ENCODE measurements at places on chromosomes 5 and 9.

DNA sequence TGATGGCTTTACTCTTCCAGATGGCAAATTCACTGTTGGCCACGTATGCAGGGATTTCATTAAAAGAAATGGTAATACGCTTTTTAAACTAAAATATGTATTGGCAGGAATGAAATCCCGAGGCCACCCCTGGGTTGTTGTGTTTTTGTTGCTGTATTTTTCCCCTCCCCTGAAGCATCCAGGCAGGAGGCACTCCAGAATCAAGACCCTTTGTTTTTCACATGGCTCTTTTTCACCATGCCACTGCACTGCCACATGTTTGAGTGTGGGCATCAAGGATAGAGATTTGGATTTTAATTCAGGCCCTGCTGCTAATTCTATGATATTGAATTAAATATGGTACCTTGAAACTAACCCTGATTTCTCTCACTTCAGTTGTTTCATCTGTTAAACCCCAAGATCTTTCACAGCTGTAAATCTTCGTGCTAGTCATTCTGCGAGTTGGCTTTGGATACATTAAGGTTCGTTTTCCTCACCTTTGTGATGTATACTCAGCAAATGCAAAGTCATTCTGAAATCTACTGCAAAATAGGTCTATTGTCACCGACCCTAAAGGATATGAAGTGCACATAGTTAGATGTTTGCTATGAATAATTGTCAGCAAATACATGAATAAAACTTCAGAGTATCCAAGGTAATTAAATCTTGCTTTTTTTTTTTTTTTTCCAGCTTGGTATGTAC is 533.4 kb downstream of the PTPRD start:
- DNase-seq: no peak

DNA sequence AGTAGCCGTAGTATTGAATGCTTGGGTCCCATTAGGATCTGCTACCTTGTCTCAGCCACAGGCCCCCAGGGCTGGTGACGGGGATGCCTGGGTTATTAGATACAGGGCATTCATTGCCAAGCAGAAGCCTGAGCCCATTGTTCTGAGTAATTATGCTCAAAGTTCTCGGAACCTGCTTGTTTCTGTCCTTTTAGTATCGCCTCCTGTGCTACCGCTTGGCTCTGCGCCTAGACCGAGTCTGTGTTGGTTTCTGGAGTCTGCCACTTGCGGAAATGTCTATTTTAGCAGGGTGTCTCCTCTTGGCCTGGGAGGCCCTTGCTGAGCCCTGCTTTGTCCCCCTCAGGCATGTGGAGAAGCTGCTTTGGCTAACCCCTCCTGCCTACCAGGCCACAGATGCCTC is 506.1 kb downstream of the BNC2 start:
- no peak for DNase-seq

DNA sequence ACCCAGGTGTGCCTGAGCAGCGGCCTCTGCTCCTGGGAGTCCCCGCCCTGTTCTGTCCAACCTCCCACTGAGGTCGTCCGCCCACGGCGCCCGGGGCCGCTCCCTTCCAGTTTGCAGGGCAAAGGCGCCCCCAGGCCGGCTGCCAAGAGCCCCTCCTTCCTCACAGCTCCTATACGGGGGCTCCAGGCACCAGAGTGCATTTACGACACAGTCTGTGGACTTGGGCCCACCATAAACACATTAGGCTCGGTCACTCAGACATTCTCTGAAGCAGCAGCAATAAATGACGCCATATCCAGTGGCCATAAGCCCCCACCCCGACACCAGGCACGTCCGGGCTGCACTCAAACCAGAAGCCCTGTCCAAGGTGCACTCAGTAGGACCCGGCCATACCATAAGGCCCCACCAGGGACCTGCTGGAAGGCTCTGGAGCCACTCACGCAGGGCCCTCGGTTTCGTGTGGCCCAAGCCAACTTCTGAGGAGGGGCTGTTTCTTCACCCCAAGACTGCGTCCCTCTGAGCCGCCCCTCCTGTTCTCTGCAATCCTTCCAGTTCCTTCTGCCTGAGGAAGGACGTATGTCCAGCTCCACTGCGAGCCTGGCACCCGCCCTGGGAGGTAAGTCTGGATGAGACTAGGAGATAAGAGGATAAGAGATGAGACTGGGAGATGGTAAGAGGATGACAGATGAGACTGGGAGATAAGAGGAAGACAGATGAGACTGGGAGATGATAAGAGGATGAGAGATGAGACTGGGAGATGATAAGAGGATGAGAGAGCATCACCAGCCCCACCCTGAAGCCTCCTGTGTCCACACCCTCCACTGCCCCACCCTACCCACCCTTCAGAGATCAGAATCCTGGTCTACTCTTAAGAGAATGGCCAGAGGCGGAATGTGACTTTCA is 26.7 kb downstream of the SLC6A18 start:
- no peak for DNase-seq

DNA sequence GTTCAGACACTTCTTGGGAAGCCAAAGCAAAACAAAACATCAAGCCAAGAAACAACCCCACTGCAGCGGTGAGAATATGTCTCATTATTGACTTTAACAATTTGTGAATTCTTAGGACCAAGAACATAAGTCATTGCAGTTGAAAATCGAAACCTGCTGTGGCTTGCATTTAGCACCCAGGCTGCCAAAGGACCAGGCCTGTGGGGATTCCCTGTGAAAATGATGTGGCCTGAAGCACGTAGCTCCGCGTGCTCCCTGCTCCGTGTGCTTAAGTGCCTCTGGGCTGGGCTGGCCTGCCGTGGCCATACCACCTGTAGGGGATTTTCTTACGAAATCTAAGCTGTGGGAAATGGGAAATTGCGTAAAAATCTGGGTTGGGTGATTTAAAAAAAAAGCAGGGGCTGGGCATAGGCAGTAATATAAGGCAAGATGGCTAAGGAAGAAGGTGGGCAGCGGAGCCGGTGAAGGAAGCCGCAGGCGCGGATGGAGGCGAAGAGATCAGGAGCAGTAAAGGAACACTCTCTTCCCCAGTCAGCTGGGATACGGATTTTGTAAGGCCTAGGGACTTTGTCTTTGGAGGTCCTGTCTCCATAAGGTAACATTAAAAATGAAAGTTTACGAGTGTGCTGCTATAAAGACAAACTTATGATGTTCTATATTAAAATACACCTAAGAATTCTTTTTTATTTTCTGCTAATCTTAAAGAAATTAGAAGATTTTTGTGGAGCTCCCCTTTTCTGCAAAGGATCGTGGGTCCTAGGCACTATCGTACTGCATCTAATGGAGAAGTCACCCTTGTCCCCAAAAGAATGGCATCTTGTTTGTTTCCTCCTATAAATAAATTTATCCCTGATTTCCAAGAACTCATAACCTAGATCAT is 189.6 kb upstream of the SEMA6A start:
- no peak for DNase-seq

- DNase-seq: no peak
Observed at GRCh38 chr9:95206143-95206542, 111.4 kb downstream of the FANCC start.

DNA sequence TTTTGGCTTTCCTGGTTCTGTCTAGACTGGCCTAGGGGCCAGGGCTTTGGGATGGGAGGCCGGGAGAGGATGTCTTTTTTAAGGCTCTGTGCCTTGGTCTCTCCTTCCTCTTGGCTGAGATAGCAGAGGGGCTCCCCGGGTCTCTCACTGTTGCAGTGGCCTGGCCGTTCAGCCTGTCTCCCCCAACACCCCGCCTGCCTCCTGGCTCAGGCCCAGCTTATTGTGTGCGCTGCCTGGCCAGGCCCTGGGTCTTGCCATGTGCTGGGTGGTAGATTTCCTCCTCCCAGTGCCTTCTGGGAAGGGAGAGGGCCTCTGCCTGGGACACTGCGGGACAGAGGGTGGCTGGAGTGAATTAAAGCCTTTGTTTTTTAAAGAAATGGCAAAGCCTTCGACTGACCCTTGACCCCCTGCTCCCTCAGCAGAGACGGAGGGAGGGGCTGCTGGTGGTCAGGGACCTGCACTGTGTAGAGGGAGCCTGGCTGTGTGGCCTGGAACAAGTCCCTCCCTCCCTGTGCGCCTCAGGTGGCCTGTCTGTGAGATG is 11.1 kb downstream of the FPGS start:
- no peak for DNase-seq

- no peak for DNase-seq
Observed at GRCh38 chr5:174852143-174852542, 127.8 kb downstream of the MSX2 start.

GRCh38 chr9:37562826-37563225 is 13.4 kb downstream of the FBXO10 start:
- DNase-seq: no peak

DNA sequence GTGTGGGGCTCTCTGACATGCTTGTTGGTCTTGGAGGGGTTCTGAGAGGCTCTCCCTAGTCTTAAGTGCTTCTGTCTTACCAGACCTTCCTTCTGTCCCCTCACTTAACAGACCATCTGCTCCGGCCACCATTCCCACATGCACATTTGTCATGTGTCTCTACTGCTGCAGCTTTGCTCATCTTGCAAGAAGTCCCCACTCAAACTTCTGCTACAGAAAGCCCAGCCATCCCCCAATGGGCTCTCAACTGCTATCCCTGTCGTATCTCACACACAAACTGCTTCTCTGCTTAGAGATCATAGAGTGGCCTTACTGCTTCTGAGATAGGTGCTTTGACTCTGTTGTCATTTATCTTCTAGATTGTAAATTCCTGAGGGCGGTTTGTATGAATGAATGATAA is 69.4 kb downstream of the NUP214 start:
- DNase-seq: no peak

GRCh38 chr5:129118405-129118804 is 23.9 kb downstream of the ISOC1 start:
- DNase-seq: no peak

DNA sequence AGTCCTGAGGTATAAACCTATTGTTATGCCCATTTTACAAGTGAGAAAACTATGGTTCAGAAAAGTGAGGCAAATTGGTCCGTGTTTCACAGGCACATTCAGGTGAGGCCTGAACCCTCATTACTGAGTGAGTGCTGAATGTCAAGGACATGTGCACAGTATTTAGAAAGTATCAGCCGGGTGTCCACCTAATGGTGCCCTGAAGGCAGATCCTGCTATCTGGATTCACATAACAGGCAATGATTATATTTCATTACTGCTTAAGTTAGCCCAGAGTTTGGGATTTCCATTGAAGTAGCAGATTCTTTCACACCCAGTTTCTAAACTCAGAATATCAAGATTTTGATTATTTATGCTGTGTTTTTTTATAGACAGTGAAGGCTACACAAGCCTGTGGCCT is 142.7 kb downstream of the LHFPL2 start:
- no peak for DNase-seq

DNA sequence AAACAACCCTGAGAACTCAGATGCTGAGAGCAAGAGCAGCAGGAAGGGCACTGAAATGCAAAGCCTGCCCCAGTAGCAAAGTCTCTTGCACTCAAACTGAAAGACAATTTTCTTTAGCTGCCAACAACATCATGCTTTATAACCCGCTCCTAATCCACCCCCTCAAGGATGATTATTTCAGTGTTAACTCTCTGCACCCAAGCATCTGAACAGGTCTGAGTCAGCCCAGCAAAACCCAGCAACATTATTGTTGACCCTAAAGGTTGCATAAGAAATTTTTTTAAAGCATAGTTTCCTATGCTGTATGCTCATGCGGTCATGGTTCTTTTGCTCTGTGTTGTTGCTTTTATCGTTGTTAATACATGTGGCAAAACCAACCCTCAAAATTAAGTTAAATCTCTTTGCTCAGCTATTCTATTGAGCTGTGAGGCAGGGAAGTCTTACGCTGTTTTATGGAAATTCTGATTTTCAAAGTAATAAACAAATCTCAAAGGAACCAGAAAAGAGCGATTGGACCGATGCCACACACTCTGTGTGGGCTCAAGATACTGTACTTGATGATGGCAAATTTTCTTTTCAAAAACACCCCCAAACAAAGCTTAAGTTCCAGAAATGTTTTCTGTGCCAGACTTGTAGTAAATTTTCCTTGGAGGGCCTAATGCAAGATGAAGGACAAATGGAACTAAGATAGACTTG is 440.6 kb upstream of the MPDZ start:
- no peak for DNase-seq

DNA sequence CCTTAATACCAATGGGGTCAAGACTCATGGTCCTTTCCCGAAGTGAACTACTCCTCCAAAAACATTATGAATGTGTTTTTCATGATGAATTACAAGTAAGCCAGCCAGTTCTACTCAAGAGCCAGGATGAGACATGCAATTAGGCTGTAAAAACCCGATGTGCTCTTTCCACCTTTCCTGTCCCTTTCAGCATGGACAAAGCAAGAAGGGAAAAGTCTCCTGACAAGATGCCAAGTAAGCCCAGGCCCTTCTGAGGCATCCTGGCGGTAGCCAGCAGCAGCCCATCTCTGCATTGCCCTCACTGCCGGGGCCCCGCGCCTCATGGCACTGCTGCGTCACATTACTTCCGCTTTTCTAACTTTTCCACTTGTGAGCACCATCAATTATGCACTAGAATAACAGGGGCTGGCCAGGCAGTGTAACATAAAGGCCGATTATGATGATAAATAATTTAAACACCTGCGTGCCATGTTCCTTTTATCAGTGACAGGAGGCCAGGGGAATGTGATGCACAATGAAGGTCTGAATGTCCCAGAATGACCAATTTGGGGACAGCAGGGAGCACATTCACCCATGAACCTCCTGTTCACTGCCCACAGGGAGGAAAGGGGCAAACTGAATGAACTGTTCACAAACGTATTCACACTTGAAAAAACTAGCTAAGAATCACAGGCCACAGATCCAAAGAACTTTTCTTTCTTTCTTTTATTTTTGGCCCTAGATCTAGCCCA is 37.4 kb downstream of the EFNA5 start:
- no peak for DNase-seq

DNA sequence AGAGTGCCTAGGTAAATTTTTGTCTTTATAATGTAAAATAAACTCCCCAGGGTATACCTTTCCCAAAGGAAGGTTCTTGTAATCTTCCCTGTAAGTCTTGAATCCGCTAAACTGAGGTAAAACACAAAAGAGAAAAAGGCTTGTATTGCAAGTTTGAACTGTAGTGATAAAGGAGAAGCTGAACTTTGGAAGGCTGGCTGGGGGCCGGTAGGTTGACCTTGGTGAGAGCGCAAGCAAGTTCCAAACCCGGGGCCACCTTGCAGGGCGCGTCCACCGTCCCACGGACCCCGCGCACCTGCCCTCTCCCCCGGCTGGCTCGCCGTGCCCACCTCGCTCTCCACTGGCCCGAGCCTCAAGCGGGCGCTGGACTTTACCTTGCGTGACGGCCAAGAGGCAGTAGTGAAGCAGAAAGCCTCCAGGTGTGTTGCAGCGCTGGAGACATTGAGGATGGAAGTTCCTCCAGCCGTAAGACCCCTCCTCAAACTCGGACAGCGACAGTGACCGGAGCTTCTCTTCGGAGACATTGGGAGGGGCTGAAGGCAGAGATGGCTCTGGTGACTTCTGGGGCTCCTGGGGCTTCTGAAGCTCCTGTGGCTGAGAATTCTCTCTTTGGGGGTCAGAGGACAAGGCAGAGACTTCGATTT is 428 bp downstream of the SLCO4C1 start:
- DNase-seq: no peak

GRCh38 chr9:76333388-76333787 is 60.8 kb downstream of the RFK start:
- no peak for DNase-seq

DNA sequence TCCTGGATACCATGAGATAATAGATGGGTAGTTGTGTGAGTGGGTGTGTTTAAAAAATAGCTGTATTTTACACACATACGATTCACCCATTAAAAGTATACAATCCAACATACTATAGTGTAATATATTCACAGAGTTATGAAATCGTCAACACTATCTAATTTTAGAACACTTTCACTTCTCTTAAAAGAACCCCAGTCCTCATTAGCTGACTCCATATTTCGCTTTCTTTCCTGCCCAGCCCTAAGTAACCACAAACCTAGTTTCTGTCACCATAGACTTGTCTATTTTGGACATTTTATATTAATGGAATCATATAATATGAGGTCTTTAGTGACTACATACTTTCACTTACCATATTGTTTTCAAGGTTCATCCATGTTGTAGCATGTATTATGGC is 63.8 kb upstream of the S1PR3 start:
- DNase-seq: no peak

Measured in anterior cingulate cortex (tissue), 58 donors.